ENCODE measurements at places on chromosomes 13 and 19.

DNA sequence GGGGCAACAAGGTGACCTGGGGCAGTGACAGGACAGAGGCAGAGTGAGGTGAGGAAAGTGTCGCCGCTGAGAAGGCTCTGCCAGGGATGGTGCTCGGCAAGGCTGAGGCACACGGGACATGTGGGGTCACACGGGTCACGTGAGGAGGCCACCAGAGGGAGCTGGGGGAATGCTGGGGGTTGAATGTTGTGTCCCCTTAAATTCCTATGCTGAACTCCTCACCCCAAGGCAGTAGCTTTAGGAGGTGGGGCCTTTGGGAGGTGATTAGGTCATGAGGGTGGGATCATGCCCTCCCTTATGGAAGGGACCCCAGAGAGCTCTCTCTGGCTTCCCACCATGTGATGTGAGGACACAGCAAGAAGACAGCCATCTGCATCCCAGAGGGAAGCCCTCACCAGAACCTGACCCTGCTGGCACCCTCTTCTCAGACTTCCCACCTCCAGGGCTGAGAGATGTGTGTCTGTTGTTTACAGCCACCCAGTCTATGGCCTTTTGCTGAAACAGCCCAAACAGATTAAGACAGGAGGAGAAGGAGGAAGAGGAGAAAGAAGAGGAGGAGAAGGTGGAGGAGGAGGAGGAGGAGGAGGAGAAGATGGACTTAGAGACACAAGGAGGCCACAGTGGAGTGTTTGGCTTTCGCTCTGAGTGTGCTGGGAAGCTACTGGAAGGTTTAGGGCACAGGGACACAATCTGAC is 35.4 kb downstream of the RFX2 start:
- DNase-seq, result no peak

DNA sequence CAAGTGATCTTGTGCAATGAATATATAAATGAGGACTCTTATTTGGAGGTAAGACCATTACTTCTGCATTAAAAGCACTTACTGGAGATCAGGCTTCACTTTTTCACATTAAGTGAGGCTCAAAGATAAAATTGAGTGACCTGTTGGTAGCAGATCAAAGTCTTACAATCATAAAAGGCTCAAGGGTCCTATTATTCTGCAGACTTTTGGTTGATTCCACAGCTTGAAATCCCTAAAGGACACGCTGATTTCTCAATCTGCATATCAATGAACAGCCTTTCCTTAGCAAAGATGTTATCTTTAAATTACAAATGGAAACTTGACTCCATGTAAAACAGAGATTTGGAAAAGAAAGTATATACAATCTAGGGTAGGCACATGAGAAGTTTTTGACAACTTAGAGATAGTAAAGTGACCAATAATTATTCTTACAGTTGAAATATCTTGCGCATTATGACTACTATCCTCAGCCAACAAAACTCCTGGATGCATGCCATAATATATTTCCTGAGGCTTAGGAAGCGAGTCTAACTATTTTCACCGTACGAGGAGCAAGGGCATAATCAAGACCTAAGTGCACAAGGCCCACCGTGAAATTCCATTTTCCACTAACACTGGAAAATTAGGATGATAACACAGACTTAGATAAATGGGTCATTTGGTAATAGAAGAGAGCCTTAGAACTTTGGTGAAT is 640.7 kb downstream of the LIG4 start:
- DNase-seq, result no peak

- no peak for DNase-seq
Observed at GRCh38 chr19:16403151-16403977, 68.4 kb downstream of the EPS15L1 start.

GRCh38 chr19:13817615-13818371 is 22.6 kb downstream of the ZSWIM4 start:
- DNase-seq, result no peak

DNA sequence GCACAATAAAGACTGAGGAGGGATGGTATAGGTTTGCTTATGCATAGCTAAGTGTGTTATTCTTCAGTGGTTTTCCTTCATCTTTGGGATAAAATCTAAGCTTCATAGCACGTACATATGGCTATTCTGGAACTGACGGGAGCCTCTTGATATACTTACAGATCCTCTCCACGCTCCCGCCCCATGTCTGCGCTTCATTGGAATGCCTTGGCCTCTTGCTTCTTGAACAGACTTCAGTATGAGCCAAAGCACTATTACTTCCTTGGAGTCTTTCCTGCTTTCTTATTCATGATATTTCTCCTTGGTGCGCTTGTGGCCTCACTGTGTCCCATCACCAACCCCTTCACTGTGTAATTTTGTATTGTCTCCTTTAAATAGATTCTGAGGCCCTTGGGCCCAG is 111.1 kb upstream of the RNF113B start:
- DNase-seq, result no peak

DNA sequence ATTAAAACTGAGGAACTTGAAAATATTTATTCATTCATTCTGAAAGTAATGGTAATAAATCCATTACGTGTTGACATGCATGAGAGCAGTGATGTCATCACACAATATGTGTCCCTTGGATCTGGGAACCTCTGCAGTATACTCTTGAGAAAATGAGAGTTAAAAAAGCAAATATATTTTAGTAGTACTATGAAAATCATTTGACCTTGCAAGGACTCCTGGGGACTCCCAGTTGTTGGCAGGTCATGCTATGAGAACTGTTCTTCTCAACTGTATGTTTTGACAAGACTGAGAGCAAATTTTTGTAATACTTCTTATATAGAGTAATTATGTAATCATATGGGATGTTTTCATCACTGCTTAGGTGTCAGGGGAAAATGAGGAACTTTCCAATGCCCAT is 249.4 kb downstream of the PCCA start:
- no peak for DNase-seq

DNA sequence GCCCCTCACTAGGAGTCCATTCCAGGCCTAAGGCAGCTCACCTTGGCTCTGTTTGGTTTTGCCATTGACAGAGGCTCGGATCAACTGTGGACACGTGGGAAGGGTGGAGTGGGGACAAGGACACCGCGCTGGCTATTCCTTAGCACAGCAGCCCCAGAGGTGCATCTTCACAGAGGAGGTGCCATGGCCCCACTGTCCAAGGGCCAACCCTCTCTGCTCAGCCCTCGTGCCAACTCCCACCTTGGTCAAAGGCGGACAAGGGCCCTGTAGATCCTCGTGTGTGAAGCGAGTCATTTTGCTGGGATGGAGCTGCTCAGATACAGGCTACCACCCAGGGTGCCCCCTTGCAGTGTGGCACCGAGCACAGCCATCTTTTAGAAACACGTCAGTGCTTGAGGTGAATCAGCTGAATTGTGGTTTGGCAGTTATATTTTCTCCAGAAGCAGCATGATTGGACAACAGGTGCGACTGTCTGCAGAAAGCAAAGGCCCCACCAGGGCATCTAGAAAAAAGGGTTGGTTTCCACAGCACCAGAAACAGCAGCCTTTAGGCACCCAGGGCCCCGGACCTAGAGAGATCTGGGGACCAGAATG is 192.1 kb upstream of the GPR12 start:
- no peak for DNase-seq

DNA sequence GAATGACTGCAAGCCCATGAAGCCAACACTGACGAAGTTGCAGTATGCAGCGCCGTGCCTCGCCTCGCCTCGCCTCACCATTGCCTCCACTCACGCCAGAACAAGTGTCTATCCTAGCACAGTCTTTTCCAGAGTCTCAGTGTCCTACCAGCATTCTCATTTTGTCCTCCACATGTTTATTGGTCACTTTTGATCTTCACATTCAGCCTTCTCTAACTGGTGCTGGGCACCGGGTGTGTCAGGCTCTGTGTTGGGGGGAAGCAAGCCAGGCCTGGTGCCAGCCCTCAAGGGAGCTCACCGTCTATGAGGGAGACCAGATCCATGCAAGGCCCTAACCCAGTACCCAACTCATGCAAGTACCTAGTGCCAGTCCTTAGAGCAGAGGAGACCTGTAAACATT is 69.7 kb upstream of the GPR183 start:
- no peak for DNase-seq

DNA sequence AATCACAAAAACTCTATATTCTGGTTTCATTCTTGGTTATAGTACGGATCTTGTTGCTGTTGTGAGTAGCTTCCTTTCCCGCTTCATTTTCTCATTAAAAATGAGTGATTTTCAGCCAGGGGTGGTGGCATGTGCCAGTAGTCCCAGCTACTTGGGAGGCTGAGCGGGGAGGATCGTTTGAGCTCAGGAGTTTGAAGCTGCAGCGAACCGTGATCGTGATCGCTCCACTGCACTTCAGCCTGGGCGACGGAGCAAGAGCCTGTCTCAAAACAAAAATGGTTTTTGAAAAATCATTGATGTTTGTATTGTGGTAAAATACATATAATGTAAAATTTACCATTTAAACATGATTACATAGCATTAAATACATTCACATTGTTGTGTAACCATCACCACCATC is 71.6 kb upstream of the TM9SF2 start:
- no peak for DNase-seq

DNA sequence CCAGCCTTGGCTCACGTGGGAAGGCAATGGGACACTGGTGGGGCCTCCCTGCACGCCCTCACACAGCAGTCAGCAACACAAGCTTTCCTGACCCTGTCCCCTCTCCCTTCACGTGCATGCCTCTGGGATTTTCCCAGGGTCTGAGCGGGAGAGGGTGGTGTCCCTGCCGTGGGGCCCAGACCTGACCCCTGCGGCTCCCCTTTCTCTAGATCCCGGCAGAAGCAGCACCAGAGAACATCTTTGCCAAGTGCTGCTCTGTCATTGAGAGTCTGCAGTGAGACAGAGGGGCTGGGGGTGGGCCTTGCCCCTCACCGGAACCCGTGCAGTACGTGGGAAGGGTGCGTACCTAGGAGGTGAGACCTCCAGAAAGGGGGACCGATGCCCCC is 12.6 kb downstream of the KHSRP start:
- no peak for DNase-seq

GRCh38 chr19:20102097-20102496 is 24.3 kb downstream of the ZNF90 start:
- no peak for DNase-seq

DNA sequence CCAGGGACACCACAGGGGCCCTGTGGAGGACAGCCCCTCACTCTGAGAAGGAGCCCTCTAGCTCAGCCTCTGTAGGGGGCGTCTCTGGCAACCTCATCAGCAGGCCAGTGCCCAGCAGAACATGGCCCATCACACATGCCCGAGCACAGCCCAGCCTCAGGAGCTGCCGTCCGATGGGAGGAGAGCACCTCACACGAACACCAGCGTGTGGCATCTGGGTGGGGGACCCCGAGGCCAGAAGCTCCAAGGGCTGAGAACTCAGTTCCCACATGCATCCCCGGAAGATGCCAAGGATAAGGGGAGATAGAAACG is 11.3 kb downstream of the SH3GL1 start:
- no peak for DNase-seq

GRCh38 chr19:2207991-2208860 is 27.9 kb downstream of the PLEKHJ1 start:
- no peak for DNase-seq

Data from activated CD4-positive, CD25-positive, alpha-beta regulatory T cell (primary cell).